ENCODE measurements at places on chromosomes 3 and 15.

DNA sequence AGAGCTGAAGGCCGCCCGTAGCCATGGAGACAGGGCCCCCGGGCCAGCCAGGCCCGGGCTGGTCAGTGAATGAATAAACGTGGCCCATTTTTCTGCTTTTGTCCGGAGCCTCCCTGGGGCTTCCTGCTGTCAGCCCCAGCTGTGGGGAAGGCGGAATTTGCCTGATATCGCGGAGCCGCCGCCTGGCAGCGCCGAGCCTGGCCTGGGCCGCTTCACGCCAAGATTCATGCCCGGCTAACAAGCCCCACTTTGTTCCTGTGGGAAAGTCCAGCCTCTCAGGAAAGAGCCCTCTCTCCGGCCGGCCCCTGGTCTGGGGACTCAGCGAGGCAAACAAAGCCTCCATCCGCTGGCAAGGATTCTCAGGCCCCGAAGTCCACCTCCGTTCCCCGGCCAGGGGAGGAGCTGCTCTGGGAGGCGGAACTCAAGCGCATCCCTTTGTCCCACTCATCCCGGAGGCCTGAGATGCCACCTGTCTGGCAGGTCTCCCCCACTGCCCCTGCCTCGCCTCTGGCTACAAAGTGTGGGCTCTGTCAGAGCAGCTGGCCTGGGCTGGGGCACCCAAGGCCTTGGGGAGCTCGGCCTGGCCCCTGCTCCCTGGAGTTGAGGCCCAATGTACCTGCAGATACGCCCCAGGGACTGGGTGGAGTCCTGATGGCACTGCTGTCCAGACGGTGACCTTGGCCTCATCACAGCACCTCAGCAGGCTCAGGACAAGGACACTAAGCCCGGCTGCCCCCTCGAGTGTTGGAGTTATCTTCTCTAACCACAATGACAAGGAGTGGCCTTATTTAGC, 51.6 kb upstream of the SLC6A11 start:
- DNase-seq = no peak

- no peak for DNase-seq
Observed at GRCh38 chr15:59255680-59256336, 49.2 kb downstream of the LDHAL6B start.

DNA sequence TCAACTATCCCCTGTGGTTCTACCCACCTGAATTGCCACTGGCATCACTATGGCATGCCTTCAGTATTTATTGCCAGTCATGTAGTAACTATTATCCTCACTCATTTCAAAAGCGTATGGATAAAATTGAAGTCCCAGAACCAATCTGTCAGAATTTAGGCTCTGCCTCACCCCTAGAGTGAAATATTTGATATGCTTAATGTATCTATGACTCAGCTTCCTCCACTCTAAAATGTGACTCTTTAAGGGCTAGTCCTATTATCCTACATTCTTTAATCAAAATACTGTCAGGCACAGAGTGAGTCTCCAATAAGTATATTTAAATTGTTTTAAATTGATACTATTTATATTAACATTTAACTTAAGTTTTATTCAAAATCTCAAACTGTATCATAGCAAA, 27.6 kb downstream of the ARPP21 start:
- DNase-seq = no peak

DNA sequence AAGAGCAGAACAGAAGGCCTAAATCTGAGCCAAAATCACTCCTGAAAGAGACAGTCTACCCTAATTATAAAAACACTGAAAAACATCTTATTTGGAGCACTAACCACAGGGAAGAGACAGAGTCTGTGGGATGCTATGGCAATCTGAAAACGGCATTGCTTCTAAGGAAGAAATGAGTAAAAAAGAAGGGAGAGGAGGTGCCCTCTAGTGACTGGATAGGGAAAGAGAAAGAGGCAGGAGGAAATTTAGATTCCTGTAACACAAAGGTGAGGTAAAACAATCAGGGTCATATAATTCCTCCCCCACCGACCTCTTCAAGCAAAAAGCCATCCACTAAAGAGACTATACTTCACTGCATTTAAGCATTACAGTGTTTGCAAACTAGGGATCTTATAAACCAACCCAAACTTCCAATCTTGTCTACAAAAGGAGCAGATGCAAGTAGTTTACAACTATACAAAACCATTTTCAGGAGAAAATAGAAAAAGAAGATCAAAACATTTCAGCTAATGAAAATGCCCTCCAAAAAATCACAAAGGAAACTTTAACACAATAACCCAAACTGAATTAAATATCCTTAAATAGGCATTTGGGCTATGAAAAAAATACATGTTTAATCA, 32.6 kb downstream of the HACD2 start:
- DNase-seq = peak; percentile 8

DNA sequence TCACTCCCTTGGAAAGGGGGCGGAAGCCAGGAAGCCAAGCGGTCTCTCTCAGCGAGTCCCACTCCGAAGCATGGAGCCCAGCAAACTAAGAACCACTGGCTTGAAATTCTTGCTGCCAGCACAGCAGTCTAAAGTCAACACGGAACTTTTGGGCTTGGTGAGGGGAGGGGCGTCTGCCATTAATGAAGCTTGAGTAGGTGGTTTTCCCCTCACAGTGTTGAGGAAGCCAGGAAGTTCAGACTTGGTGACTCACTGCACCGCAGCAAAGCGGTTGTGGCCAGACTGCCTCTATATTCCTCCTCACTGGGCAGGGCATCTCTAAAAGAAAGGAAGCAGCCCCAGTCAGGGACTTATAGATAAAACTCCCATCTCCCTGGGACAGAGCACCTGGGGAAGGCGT, 665.4 kb upstream of the CBLB start:
- peak; percentile 48 for DNase-seq

DNA sequence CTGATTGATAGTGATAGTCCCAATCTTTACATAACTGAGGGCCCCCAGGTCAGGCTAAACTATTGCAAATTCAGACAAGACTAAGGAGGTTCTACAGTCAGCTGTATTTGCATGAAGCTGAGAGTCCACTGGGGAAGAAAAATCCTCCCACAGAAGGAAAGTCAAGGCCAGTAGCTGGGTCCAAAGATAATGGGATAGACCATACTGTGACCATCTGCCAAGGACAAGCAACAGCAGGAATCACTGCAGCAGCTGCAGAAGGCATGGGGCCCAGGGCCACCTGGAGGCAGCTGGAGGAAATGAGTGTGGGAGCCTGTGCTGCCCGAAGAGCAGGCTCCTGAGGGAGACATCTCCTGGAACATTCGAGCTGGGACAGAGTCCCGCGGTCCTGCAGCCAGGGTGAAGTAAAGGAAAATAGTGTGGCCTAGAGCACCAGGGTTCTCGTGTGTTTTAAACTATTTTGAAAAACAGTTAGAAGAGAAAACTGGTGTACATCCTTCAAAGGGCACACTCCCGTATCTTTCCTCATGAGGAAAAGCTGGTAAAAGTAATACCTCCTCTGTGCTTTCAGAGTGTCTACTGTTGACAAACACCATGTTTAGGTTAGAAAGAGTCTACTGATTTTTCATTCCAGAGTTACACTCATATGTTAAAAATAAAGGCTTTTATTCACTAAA, 13.2 kb upstream of the TMEM212 start:
- DNase-seq = peak; percentile 73

- no peak for DNase-seq
Observed at GRCh38 chr3:60383345-60383744, 867.9 kb downstream of the FHIT start.

GRCh38 chr3:39013289-39013688, 38.5 kb downstream of the SCN11A start:
- no peak for DNase-seq
